ENCODE measurements at places on chromosomes 2 and 18.

DNA sequence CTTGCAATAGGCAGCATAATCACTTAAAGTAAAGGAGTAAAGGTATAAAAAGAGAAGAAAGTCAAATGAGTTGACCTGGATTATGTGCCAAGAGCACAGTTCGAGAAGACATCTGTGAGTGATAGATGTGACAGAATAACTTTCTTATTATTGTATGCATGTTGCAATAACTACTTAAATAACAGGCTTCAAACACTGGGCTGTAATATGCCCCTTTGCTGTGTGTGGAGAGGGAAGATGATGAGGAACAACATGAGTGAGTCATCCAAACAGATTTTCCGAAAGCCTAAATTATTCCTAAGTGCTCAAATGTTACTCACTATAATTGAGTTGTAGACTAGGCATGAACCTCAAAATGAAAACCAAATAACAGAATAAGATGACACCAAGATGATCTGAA, 328.1 kb downstream of the EXOC6B start:
- peak; percentile 28 for DNase-seq

- DNase-seq, result no peak
Measured at GRCh38 chr2:223196331-223196730, 144.3 kb downstream of the KCNE4 start.

DNA sequence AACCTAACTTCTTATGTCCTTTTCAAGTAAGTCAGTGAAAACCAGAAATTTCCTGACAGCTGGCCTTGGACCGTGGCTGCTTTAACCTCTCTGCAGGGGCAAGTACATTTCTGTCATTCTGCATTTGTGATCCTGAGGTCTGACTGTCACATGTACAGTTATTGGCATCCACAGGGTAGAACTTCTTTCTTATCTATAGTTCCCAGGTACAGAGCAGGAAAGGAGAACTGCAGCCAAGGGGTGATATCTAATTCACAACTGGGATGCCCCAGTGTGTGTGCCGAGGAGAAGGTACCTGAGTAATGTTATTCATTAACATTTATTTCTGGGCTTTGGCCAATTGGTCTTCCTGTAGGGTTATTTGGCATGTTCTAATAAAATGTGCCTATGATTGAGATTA, 468.9 kb downstream of the PARD3B start:
- no peak for DNase-seq

DNA sequence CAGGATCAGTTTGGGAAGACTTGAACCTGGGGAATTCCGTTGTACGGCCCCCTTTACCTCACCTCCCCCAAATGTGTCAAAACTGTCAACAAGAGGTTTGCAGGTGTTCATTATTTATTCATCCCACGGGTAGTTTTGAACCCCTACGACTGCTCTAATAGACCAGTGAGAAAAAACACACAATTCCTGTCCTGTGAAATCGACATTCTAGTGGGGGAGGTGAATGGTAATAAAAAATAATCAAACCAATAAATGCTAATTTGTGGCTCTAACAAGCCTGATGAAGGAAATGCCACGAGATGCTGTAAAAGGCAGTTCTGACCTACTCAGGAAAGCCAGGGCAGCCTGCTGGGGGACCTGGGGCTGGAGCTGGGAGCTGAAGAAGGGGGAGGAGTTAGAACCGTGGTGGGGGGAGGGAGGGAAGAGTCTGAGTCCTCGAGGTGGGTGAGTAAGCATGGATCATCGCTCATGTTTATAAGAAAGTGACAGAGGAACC, 463 bp upstream of the DNAJB2 start:
- DNase-seq, result no peak

GRCh38 chr2:180128861-180129260, 121.8 kb upstream of the CWC22 start:
- no peak for DNase-seq

DNA sequence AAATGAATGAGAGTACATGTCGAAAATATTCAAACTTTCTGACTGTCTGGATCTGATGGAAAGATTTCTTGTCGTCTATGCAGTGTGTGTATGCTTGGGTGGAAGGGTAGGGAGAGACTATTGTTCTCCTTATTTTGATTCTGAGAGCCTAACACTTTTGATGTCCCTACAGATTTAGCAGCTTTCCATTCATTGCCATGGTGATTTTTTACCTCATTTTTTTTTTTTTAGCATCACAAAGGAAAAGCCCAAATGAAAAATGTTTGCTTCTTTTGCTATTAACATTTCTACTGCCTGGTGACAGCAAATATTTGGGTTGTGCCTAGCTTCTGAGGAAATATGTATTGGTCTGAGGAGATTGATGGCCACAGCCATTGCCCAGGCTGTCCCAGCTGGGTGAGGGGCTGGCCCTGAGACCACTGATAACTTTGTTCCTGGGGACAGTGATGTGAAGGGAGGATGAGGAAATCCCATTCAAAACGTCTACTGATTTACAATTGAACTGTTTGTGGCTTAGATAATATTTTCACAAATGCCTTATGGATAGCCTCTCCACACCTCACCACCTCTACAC, 558.6 kb downstream of the DCC start:
- DNase-seq, result no peak

- DNase-seq, result no peak
Measured at GRCh38 chr2:20544153-20544747, 97.4 kb downstream of the RHOB start.

- DNase-seq, result no peak
Measured at GRCh38 chr18:58058720-58059119, 14.7 kb downstream of the NEDD4L start.

DNA sequence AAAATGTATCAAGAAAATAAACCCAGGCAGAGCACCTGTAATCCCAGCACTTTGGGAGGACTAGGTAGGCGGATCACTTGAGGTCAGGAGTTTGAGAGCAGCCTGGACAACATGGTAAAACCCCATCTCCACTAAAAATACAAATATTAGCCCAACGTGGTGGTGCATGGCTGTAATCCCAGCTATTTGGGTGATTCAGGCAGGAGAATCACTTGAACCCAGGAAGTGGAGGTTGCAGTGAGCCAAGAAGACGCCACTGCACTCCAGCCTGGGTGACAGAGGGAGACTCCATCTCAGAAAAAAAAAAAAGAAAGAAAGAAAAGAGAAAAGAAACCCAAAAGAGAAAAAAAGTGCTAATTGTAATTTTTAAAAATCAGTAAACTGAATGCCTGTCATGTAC, 41.4 kb downstream of the DDX18 start:
- no peak for DNase-seq

GRCh38 chr2:160932960-160933359, 227.3 kb upstream of the TANK start:
- peak; percentile 81 for DNase-seq

GRCh38 chr2:80560326-80560725, 255.8 kb upstream of the LRRTM1 start:
- DNase-seq, result no peak

GRCh38 chr2:878245-878930, 72.3 kb upstream of the SNTG2 start:
- DNase-seq, result no peak

DNA sequence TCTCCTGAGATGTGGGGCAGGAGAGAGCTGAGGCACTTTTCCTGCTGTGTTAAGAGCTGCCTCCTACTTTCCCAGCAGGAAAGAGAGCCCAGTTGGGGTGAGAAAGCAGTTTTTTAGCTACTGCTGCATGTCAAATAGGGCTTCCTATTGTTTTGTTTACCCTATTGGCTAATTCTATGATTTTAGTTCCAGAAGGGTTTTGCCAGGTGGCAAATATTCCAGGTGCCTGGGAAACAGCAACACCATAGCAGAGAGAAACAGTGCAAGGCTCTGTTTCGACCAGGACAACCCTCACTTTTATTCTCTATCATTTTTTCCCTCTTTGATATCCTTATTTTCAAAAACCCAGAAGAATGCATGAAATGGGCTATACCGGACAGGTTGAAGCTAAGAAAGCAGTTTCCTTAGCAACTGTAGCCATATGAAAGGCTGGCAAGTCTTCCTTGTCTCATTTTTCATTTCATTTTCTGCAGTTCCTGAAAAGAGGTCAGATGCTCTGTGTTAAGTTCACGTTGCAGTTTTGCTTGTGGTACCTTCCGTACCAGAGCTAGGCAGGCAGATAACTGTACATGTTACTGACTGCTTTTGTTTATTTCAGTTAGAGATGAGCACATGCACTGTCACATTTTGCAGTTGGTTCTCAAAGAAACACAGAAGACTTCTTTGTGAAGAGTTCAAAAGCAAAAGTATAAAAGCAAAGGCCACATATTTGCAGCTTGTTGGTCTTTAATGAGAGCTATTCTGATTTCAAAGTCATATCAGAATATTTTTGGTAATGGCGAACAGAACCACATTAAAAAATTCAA, 84.8 kb downstream of the AQP4 start:
- no peak for DNase-seq

GRCh38 chr2:202035089-202035940, 1.7 kb downstream of the FZD7 start:
- peak; percentile 74 for DNase-seq

GRCh38 chr18:303607-304006, 35.8 kb upstream of the THOC1 start:
- DNase-seq, result no peak

- peak; percentile 66 for DNase-seq
Measured at GRCh38 chr18:54742120-54742519, 86.2 kb upstream of the RAB27B start.

DNA sequence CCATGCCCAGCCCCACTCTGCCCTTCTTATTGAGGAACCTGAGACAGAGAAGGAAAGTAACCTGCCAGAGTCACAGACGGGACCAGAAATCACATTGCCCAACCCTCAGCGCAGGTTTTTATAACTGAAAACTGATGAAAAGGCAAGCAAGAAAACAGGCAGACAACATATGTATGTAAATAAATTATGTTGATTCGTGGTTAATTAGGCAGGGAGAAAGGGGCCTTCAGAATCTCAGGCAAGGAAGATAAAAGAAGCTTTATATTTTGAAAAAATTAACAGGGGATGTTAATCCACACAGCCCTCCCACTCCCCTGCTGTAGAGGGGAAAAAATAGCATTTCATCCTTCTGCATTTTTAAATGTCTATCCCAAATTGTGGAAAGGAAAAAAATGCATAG, 378.5 kb downstream of the PIK3C3 start:
- no peak for DNase-seq

DNA sequence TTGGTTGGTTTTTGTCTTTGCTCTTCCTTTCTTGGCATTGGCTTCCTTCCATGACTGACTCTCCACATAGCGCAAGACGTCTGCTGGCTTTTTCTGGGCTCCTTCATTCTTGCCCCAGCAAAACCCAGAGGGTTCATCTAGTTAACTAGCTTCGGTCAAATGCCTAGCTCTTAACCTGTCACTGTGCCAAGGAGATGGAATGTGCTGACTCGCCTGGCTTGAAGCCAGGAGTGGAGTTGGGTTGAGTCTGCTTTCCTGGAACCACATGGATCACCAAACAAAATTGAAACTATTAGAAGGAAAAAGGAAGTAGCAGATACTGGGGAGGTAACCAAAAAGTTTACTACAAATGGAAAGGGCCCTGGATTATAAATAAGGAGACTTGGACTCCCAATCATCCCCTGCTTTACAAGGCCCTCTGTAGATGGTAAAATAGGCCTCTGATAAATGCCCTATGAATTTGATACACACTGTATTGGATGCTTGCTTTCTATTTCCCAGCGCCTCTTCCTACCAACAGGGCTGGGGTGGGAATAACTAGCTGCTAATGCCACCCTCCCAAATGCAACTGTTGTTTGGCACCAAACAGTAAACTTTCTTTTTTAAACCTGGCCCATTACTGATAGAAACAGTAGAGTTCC, 11.3 kb downstream of the MALT1 start:
- peak; percentile 83 for DNase-seq

GRCh38 chr2:44267796-44268648, 7.3 kb upstream of the SLC3A1 start:
- DNase-seq, result peak; percentile 44

- DNase-seq, result no peak
Measured at GRCh38 chr2:73908689-73909652, 16.2 kb downstream of the ACTG2 start.

GRCh38 chr18:2846636-2847316, at the start of gene EMILIN2:
TSS of gene EMILIN2 (plus strand) at chr18:2847006. CDS start at chr18:2847189, 183 bp downstream.
- DNase-seq, result peak; percentile 37

DNA sequence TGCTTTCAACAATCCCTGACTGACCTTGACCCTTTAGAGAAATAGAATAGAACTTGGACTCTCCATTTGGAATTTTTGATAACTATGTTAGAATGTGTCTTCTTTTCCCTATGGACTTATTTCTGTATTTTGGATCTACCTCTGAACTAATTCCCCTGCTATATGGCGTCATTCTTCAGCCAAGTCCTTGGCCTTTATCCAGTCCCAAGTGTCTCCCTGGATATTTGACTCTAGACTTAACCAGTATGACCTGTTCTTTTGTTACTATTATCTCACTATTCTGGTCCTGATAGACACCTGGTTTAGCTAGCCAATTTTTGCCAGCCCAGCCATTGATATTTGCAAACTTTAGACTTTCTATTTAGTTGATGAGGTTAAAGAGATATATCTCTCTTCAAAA, 186.8 kb downstream of the KCNS3 start:
- DNase-seq, result peak; percentile 10

GRCh38 chr2:229160180-229160579, 110.9 kb downstream of the PID1 start:
- DNase-seq, result no peak

DNA sequence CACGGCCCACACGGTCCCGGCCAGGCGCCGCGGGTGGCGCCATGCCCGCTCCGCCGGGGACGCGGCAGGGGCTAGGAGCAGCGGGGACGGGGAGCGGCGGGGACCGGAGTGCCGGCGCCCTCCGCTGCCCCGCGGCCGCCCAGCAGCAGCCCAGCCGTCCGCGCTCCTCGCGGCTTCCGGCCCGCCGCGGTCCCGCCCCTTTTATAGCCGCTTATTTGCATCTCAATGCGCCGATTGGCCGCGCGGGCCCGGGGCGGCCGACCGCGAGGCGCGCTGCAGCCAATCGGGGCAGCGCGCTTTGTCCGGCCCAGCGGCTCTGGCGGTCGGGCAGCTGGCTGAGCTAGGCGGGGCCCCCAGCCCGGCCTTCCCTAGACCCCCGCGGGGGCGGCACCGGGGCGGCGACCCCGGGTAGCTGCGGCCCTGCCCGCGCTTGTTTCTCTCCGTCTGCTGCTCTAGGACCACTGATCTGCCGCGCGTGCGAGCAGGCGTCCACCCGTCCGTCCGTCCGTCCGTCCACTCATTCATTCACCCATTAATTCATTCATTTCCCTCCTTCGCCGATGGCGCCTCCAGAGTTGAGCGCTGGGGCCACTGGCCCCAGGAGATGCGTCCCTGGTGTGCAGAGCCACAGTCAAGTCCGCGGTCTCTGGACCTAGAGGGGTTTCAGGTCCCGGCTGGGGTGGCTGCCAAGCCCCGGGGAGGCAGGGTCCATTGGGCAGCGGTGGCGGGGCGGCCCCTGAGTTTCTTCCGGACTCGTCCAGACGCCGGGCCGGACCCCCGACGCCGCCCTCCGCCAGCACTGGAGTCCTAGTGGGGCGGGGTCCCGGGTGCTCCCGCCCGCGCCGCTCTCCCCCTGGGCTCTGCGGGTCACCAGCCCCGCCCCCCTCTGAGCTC, at the start of gene HES6:
TSS of gene HES6 (minus strand) at position 176 of the 894 bp plus-strand sequence. CDS start at position 43, 133 bp downstream.
- peak; percentile 64 for DNase-seq

DNA sequence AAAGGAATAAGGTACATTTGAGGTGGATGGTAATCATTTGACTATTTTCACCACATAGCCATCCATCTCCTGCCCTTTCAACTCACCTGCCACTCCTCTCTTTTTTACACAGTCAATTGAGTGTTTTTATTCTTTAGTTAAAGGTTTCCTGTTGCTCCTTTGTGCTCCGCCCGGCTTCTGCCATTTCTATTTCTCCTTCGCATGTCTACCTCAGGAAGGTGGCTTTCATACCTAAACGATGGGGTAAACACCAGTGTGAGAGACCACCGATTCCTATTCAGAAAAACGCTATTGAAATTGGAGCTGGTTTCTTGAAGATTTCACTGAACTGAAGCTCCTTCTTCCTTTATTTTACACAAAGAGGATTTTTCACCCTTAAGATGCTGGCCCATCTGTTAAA, 1628.0 kb upstream of the PIK3C3 start:
- DNase-seq, result no peak

GRCh38 chr2:50466685-50467084, 565.2 kb downstream of the NRXN1 start:
- no peak for DNase-seq

All from fibroblast of mammary gland (primary cell).